ENCODE measurements at places on chromosomes 2 and 18.

- DNase-seq: no peak
These were observed 222.0 kb upstream of the RAB6C start for GRCh38 chr2:129757366-129757914.

DNA sequence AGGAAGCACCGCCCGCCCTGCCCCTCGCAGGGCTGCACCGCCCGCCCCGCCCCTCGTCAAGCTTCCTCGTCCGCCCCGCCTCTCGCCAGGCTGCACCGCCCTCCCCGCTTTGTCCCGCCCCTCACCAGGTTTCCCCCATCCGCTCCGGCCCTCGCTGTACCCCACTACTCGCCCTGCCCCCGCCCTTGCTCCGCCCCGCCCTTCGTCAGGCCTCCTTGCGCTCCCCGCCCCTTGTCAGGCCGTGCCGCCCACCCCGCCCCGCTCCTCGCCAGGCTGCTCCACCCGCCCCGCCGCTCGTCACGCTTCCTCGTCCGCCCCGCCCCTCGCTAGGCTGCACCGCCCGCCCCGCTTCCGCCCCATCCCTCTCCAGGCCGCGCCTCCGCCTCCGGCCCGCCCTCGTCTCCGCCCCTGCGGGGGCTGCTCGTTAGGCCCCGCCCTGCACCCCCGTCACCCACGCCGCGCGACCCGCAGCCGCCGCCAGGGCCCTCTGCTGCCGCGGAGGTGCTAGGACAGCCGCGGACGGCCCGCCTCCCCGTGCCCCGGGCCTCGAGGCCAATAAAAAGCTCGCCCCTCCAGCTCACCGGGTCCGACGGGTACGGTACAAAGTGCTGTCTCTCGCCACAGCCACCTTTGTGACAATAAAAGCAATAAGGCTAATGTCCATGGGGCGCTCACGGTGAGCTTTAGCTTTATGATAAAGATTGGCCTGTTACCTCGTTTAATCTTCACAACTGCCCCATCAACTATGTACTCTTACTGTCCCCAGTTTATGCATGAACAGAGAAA lies 602 bp upstream of the DNPEP start:
- peak; percentile 80 for DNase-seq

GRCh38 chr2:184549153-184549552 lies 49.2 kb upstream of the ZNF804A start:
- no peak for DNase-seq

DNA sequence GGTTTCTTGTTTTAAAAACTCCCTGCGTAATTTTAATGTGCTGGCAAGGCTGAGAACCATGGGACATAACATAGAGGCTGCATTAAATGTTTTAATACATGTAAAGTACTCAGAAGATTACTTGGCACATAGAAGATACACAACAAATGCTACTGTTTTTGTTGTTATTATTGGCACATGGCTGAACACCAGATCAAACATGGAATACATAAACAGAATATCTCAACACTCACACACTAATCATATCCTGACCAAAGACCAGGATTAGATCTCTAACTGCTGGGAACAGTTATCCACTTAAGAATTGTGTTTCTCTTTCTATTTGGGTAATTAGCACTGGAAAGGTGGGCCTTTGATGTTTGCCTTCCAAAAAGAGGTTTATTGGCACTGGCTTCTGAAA lies 69.3 kb downstream of the KCNE4 start:
- DNase-seq: no peak

DNA sequence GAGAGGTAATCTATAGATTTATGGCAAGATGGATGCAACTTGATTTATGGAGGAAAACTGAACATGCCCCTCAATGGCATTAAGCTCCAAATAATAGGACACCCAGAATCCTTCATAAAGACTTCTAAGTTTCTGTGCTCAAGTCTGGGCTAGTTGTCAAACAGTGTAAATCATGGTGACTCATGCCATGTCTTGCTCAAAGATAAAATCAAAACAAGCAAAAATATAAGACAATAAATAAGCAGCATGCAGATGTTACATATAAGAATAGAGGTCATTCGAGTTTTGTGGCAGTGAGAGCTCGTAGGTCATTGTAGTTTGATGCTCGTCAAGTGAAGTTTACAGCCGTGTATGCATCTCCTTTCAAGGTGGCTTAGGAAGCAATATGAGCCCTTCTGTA lies 403.2 kb downstream of the THSD7B start:
- DNase-seq: no peak

DNA sequence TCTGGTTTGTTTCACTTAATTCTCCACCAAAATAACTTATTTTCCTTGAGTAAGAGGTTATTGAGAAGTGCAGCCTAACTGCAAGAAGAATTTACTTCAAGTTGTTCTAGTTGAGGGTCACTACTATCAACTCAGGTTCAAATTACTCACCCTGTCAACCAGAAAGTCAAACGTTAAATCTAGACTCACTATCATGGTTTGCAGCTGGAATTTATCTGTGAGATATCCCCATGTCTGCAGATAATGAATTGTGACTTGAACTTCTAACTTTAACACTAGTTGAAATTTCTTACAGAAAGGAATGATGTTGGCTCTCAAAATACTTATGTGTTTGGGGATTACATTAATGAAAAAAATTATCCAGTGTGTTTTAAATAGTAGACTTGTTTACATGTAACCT lies 1145.7 kb upstream of the NXPH2 start:
- DNase-seq: no peak

GRCh38 chr18:59453468-59453961 lies 94.5 kb upstream of the LMAN1 start:
- no peak for DNase-seq

GRCh38 chr2:207231106-207231865 lies 65.5 kb upstream of the KLF7 start:
- DNase-seq: no peak

DNA sequence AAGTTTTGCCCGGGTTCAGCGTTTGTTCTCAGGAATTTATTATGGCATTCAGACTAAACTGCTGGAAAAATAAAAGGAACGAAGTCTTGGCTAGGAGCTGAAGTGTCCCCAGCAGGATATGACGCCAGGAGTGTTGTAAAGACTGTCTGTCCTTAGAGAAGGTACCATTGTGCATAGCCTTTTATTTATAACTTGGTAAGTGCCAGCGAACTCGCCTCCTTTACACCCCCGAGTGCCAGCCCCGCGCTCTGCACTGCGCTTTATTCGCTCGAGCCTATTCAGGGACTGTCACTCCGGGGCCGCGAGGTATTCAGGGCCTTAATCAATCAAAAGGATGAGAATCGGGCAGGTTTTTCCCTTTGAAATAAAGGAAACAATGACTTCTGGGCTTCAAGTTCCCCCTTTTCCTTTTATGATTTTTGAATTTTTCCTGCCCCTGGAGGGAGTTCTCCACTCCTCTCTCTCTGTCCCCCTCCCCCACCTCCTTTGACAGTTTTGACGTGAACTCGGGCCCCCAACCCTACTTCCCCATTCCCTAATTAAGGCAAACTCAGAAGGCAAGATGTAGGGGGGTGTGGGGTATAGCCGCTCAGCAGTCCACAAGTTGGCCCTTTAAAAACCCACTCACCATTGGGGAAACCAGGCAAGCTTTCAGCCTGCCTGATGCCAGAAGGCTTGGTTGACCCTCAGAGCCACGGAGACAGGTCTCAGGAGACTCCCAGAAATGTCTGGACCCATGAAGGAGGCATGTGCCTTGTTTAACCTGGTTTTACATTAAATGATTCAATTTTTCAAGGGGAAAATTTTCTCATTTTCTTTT lies 1.3 kb upstream of the PAX3 start:
- DNase-seq: no peak

- no peak for DNase-seq
These were observed 37.8 kb downstream of the MAL start for GRCh38 chr2:95063086-95063958.

- DNase-seq: peak; percentile 83
These were observed 72.5 kb upstream of the CYP26B1 start for GRCh38 chr2:72220170-72220569.

- peak; percentile 83 for DNase-seq
These were observed 200.3 kb upstream of the ACVR2A start for GRCh38 chr2:147644491-147644890.

GRCh38 chr2:167851876-167852275 lies 395.5 kb downstream of the STK39 start:
- no peak for DNase-seq

- peak; percentile 41 for DNase-seq
These were observed 684.4 kb downstream of the NRXN1 start for GRCh38 chr2:50347358-50348044.

GRCh38 chr18:4721545-4721944 lies 266.4 kb upstream of the DLGAP1 start:
- no peak for DNase-seq

- no peak for DNase-seq
These were observed 95.7 kb upstream of the SLC39A10 start for GRCh38 chr2:195561116-195561921.

DNA sequence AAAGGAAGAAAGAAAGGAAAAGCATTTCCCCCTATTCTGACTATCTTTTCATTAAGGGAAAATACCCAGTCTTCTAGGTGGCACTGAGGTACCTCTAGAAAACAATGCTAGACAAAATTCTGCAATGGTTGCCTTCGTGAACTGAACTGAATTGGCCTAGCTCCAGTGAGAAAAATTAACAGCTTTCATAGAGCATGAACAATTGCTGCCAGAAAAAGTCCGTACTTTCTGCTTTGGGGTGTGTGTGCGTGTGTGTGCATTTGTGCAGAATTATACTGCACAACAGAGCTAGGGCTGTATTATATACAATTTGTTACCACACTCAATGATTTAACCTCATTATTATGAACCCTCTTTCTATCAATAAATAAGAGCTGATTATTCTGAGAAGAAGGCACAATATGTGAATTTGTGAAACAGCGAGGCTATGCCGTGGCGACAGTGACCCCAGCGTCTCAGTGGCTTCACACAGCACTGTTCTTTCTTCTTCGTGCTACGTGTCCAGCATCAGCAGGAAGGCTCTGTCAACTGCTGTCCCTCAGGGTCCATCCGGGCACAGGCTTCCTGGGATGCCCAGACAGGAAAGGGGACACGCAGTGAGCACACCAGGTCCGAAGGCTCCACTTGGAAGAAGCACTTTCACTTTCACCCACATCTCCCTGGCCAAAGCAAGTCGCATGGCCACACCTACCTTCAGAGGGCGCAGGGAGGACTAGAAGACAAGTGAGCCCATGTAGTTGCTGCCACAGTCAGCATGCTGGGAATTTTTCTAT lies 47.5 kb downstream of the PTGR3 start:
- no peak for DNase-seq

GRCh38 chr2:123093199-123093598 lies 931.9 kb upstream of the CNTNAP5 start:
- DNase-seq: no peak

GRCh38 chr2:212505586-212505985 lies 33.0 kb downstream of the ERBB4 start:
- DNase-seq: no peak

DNA sequence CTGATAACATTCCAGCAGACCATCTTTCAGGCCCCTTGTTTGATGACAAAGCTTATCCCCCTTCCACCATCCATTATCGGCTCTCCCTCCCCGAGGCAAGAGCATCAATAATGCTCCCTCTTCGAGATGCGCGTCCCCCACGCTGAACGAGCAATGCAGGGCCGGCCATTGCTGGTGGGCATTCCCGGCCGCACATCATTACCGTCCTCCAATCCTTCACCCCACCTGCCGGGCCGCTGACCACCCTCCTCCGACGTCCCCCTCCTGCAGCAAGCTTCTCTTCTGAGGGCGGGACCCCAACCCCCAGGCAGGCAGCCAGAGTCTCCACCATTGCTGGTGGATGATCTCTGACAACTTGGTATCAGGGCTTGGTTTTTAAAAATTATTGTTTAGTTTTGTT lies 208.6 kb downstream of the SMAD2 start:
- no peak for DNase-seq

DNA sequence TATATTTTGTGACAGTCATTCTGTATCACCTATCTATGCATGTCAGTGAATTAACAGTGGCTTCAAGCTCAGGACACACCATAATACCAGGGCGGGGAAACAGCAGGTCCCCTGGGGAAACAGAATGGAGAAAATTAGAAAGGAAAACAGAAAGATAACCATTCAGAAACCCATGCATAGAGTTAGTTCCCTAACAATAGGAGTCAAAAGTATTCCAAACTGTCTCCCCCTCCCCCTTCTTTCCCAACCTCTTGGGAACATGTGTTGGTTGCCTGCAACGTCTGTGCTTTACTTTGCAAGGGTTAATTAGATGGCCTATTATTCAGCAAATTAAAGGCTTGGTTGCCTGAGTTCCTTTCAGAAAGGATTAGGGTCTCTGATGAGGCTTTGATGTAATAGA lies 176.4 kb downstream of the MYO3B start:
- DNase-seq: peak; percentile 47

GRCh38 chr2:44778221-44778654 lies 163.3 kb upstream of the SIX3 start:
- no peak for DNase-seq

DNA sequence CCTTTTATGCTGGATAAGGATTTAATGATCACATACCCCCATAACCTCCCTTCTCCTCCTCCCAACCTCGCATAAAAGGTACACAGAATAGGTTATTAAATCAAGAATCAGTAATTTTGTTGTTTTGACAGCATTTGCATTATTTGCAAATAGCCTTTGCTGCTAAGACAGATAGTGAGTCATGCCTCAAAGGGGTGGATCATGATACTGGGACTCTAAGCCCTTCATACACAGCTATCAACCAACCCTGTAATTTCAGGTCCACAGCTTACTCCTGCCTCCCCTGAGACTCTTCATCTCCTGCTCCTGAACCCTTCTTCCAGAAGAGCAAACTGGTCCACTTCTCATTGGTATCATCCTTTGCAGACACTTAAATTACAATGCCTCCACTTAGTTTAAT lies 73.8 kb upstream of the KLHL29 start:
- DNase-seq: no peak

DNA sequence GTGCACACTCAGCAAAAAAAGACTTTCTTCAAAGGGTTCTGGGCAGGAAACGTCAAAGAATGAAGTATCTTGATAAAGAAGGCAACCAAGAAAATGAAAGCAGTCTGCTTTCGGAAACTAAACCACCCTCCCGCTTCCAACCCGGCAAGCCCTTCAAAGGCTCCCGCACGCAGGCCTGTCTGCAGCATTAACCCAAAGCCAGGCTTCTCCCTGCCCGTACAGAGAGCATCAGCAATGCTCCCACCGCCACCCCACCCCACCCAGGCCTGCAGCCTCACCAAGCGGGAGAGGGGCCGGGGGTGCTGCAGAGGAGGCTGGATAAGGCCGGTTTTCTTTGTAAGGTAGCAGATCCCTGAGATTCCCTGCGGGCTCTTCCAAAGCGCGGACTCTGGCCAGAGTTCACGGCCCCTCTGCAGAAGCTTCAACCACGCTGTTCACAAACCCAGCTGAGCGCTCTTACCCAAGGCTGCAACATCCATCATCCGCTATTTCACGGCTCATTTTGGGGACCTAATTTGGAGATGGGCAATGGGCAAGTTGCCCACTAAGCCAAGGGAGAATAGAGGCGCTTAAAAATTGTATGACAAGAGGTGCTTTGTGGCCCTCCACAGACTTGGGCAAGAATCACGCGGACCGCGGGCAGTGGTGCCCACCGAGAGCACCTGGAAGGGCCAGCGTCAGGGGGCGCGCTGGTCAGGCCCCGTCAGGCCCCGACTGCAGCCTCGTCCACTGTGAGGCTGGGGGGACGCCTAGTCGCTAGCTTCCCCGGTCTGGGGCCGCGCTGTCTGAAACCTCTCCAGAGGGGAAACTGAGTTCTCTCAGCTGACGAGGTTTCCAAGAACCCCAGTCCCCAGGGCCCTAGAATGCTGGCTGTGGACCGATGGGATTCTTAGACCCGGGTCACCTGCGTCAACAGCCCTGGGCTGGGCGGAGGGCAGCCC lies 225.4 kb upstream of the ID2 start:
- DNase-seq: no peak

All from NCI-H524 (cell line).